ENCODE measurements at places on chromosomes 12 and 14. TPM values are rescaled to one million over a fixed set of nuclear protein-coding genes. Genes with fewer than 3 reads are reported as not detected.

The MEG3 gene
- total RNA-seq: not detected

The MYO1A gene
- total RNA-seq: 1.2 TPM

The KRT4 gene
- not detected for total RNA-seq

The NOXRED1 gene
- 1.1 TPM for total RNA-seq

The KCNK10 gene
- total RNA-seq: not detected
